WTC11 (cell line): ENCODE measurements at places on chromosomes 6 and 20.

DNA sequence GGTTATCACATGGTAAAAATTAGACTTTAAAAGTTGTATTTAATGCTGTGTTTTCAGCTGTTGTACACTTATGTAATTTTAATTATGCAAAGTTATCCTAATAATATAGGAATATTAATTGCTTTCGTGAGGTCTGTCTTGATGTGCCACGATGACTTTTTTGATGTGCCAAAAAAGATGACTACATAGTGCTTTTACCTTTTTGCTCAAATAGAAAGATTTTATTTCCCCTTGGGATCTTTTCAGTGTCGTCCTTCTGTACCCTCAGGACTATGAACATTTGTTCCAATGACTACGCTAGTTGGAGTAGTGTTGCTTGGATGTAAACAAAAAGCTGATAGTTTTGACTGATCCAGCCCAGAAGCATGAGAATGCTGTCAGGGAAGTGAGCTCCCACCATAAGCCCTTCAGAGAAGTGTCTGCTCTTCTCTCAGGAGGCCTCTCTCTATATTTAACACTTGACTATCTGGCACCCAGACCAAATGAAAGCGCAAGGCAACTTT, 1.2 kb upstream of the CD164 start:
- DNase-seq, result no peak

DNA sequence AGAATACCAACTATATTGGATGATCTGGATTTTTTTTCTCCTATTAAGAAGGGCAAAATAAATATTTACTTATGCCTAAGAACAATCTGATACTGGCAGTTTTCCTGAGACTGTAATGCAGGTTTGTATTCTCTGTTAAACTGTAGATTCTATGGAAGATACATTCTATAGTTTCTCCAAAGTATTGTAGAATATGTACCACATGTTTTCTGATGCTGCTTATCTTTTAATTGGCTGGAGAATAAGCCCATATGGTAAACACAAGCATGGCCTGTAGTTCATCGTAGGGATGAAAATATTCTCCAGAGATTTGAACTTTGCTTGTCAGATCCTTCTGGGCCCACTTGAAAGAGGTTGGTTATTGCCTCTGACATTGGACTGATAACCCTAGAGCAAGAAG, 99.1 kb downstream of the CENPW start:
- no peak for DNase-seq

DNA sequence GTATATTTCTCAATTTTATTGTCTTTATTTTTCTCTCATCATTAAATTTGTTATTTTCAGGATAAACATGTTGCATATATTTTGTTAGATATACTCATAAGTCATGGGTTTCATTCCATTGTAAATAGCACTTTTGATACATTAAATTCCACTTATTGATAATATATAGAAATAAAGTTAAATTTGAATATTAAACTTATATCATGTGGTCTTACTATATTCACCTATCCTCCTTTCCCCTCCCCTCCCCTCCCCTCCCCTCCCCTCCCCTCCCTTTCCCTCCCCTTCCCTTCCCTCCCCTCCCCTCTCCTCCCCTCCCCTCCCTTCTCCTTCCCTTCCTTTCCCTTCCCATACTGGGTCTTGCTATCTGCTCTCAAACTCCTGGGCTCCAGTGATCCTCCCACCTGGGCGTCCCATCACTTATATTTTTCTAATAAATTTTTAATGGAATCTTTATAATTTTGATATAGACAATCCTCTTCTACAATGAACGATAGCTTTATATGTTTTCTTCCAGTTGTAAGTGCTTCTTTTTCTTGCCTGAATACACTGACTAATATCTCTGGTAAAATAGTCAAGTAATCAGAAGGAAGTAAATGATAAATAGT, 692.4 kb downstream of the C6orf118 start:
- no peak for DNase-seq

GRCh38 chr6:40108736-40109135, 174.5 kb upstream of the MOCS1 start:
- no peak for DNase-seq

DNA sequence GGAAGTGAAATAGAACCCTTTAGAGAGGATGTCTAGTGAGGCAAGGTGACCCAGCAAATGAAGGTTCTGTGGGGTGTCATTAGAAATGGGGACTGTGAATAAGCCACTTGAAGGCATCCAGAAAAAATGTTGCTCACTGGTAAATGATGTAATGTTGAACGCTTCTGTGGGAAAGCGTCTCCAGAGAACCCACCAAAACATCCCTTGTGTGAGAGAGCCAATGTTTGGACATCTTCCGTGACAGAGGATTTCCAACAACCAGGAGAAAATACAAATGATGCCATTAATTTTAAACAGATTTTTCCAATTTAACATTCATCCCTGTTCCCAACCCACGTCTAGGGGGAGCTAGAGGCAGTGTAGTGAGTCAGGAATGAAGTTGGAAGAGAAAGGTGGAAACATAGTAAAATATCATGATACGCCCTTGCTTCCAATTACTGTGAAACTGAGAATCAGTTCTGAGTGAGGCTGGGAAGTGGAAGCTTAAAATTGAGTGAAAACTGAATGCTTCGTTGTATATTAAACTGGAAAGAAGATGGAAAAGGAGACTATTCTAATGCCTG, 584.2 kb downstream of the CD109 start:
- DNase-seq, result no peak

- DNase-seq, result no peak
Observed at GRCh38 chr6:32107406-32107805, 1.7 kb downstream of the TNXB start.
